ENCODE measurements at places on chromosomes 6 and 20.

GRCh38 chr6:152993847-152994246 lies 8.7 kb downstream of the MTRF1L start:
- DNase-seq = no peak

GRCh38 chr20:8299921-8300320 lies 167.9 kb downstream of the PLCB1 start:
- no peak for DNase-seq

GRCh38 chr6:133894795-133895358 lies 6.0 kb downstream of the TCF21 start:
- DNase-seq = no peak

DNA sequence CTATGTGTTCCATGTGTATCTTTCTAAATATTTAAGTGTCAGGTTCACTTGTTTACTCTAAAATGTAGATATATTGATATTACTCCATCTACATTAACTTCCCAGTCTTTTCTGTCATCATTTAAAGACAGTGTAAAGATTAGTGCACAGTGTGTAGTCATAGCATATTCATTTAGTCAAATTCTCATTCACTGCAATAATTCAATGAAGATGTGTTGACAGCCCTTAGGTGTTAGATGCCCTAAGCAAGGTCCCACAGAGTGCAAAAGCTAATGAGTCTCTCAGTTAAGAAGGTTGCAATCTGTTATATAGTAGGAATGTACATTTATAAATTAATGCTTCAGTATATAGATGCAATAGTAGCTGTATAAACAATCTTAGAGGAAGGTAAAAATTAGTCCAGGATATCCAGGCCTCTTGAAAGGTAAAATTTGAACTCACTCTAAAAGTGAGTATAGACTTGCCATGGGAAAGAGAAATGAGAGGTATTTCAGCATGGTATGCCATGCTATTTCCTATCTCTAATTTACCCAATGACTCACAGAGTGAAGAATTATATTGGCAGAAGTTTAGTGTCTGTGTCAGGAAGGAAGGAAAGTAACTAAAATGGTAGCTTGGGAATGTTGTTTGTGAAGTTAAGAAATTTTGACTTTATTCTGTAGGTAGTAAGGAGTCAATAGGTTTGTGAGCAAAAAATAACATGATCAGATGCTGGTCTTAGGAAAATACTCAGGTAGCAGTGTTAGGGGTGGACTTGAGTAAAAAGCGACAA lies 969.9 kb upstream of the CITED2 start:
- no peak for DNase-seq
